ENCODE measurements at places on chromosomes 16 and 17. TPM values are rescaled to one million over a fixed set of nuclear protein-coding genes. Genes with fewer than 3 reads are reported as not detected.

- peak overlapping the region; percentile 92 for H3K27ac ChIP-seq
- H3K27me3 ChIP-seq = no peaks in the 10 kb centered on the region
- peaks cover 12% of the 10 kb centered on the region for H3K4me1 ChIP-seq
- H3K36me3 ChIP-seq = no peaks in the 10 kb centered on the region
- H3K4me3 ChIP-seq = no peak overlapping the region
Measured at GRCh38 chr16:19066988-19067348, 446 bp upstream of the COQ7 start.

DNA sequence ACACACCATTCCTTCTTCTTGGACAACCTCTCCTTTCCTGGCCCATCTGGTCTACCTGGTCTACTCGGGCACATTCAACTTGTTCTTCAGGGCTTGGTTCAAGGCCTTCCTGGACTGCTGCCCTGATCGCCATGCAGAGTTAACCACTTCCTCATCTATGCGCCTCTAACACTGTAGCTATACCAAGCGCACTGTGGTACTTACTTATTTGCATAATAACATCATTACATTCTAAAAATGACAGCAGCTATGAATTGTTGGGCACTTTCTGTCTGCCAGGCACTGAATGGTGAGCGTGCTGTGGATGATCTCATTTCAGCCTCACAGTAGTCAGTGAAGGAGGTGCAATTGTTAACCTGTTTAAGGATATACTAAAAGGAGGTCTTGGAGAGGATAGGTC lies 66.9 kb upstream of the SDK2 start:
- peaks cover 12% of the 10 kb centered on the region for H3K4me1 ChIP-seq
- no peak for DNase-seq
- H3K4me3 ChIP-seq = no peak overlapping the region
- H3K27me3 ChIP-seq = peaks cover 4% of the 10 kb centered on the region
- no peak overlapping the region for H3K27ac ChIP-seq

- no peaks in the 10 kb centered on the region for H3K4me1 ChIP-seq
- no peak overlapping the region for H3K4me3 ChIP-seq
- H3K36me3 ChIP-seq = no peaks in the 10 kb centered on the region
- no peak overlapping the region for H3K27ac ChIP-seq
- H3K27me3 ChIP-seq = no peaks in the 10 kb centered on the region
Measured at GRCh38 chr16:64437706-64438324, 684.0 kb downstream of the CDH11 start.

DNA sequence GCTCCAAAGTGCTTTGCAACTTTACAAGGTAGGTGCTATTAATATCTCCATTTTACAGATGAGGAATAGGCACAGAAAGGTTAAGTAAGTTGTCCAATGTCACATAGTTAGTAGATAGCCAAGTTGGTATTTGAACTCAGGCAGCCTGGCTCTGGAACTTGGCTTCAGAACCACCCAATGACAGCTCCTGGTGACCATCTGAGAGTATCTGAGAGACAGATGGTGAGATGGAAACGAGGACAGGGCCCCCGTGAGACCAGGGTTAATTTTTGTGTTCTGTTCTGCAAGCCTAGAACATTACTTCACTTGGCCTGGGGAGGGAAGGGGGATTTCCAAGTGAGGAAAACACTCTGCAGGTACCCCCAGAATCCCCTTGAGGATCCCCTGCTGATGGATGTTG lies 9.8 kb upstream of the TMEM132E start:
- H3K27me3 ChIP-seq = peaks cover 2% of the 10 kb centered on the region
- H3K27ac ChIP-seq = no peak overlapping the region
- no peak for DNase-seq
- no peaks in the 10 kb centered on the region for H3K36me3 ChIP-seq
- no peaks in the 10 kb centered on the region for H3K4me1 ChIP-seq

GRCh38 chr17:47703191-47703591 lies 9.2 kb downstream of the TBKBP1 start:
- peak overlapping the region; percentile 80 for H3K27ac ChIP-seq
- peak; percentile 71 for DNase-seq
- H3K4me1 ChIP-seq = peaks cover 96% of the 10 kb centered on the region
- peak overlapping the region; percentile 12 for H3K4me3 ChIP-seq

ADAM11 gene
- 0.18 TPM for total RNA-seq

RNU2-1 gene
- total RNA-seq = 5,267 TPM

COG7 gene
- total RNA-seq = 26.6 TPM

SLC47A2 gene
- not detected for total RNA-seq

CES1 gene
- total RNA-seq = 3.4 TPM

AHSP gene
- not detected for total RNA-seq

TAT gene
- total RNA-seq = not detected
